Renal cortical epithelial cell (primary cell): ENCODE measurements at places on chromosomes 2 and 18. TPM values are rescaled to one million over a fixed set of nuclear protein-coding genes. Genes with fewer than 3 reads are reported as not detected.

DNA sequence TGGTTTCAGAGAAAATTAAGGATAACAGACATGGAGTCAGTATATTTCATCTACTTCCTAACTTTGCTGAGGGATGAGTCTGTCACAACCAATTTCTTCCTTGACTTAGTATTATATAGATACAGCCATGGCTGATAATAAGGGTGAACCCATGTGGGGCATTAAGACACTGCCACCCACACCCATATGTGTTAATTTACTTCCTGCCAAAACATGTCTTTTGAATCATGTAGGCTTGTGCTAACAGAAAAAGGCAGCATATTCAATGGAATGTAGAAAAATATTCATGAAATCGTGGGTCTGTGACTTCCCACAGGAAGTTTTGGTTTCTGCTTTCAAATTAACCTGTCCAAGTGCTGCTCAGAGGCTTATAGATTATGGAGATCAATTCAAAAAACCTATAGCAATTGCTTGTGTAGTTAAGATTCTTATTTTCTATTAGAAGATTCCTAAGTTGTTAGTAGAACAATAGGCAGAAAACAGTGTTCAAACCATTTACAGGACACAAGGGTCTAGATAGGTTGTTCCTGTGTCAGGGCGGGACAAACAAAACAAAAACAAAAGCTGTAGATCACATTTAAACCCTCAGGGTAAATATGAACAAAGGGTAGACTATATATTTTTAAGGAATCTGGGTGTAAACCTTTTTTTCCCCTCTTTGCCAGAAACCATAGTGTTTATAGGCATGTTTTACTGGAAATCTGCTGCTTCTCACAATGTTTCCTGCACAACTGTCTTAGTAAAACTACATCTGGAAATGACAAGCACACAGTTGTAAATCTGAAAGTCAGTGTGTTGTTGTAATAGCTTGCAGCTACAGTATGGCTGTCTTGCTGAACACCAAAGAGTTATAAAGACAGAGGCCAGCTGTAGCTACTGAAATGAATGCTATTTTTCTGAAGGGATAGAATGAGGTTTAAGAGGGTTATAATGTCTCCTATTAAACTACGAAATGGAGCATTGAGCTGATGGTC, 691.2 kb downstream of the EPHA4 start:
- DNase-seq = no peak

DNA sequence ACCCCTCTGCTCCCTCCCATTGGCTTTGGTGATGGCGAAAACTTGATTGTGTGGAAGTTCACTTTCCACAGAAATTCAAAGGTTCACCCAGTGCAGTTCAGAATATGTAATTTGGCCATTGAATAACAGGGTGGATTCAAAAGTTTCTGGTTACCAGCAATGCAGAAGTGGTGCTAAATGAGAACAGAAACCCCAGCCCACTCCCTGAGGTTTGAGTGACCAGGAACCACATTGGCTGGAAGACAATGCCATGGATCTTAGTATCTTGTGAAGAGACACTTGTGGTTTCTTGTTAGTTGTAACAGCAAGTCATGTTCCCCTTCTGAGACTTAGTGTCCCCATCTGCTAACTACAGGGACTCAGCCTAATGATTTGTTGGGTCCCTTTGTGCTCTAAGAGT, 49.8 kb downstream of the QPCT start:
- no peak for DNase-seq

- no peak for DNase-seq
Measured at GRCh38 chr2:202514732-202515131, 120.0 kb upstream of the FAM117B start.

DNA sequence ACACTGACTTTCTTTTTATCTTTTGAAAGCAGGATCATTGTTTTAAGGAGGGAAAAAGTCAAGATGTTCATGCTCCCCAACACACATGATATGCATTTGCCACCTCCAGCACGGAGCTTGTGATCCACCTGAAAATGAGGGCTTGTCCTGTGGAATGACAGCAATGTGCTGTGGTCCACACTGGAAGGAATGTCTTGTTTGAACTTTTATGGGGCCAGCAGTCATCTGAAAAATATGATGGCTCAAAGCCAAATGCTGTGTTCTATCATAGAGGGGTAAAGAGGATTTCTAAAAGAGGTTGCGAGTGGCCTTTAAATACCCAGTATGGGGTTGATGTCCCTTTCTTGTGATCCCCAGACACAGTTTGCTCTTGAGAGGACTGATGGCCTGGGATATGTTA, 226.5 kb upstream of the SPRED2 start:
- DNase-seq = peak; percentile 44

GRCh38 chr2:200199576-200200263, 106.8 kb upstream of the SPATS2L start:
- DNase-seq = peak; percentile 17

LRP1B gene
- 0.17 and 4.3 TPM in 2 replicates for total RNA-seq
